ENCODE measurements at places on chromosomes 1 and 21.

GRCh38 chr1:115184260-115184950 lies 95.1 kb upstream of the TSPAN2 start:
- DNase-seq = no peak

DNA sequence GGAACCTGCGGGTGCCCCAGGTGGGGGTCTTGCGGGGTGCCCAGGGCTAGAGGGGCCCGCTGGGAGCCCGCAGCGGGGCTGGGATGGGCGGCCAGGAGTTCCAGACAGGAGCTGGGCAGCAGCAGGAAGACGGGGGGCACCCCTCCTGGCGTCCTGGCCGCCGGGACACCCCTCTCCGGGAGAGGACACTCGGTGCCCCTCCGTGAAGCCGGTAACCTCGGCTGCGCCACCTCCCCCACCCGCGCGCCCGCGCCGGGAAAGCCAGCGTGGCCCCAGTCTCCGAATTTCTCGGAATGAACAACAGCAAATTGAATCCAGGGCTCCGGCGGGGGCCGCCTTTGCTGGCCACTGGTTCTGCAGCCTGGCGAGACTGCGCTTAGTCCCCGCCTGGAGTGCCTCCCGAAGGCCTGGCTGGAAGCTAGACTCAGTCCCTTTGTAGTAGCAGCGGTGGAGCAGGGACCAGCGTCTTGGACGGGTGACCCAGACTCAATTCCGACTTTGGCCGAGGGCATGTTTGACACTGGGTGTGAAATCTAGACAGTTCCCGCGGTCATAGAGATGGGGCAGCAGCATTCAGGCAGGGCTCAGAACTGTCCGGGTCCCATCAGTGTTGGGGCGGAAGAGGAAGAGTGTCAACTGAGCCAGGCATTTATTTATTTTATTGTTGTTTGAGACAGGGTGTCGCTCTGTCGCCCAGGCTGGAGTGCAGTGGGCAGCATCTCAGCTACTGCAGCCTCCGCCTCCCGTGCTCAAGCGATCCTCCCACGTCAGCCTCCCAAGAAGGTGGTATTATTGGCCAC lies 773 bp downstream of the IFNGR2 start:
- no peak for DNase-seq

DNA sequence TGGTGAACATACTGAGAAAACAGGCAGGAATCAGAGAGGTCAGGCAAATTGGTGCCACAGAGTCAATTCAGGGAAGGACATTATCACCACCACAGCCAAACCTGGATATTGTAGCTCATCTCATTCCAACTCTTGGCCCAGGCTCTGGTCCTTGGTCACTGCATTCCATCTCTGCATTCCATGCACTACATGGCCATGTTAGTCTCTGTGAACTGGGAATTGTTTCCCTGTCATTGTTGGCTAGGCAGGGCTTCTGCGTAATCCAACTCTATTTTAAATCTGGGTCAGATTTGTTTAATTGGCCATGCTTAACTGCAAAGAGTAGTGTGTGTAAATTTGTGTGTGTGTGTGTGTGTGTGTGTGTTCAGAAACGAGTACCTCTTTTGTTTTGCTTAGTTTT lies 837.6 kb upstream of the ADAMTS5 start:
- DNase-seq = no peak

DNA sequence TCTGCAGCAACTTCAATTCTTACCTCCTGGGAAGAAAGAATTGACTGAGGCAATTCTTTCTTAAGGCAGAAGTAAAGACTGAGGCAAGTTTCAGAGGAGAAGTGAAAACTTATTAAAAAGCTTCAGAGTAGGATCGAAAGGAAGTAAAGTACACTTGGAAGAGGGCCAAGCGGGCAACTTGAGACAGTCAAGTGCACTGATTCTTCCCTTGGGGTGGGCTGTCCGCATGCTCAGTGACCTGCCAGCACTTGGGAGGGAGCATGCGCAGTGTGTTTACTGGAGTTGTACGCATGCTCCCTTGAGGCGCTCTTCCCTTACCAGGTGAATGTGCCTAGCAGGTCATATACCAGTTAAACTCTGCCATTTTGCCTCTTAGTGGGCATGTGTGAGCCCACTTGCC lies 55.3 kb upstream of the NBPF3 start:
- DNase-seq = no peak

GRCh38 chr1:16903054-16903453 lies 7.3 kb downstream of the RNU1-2 start:
- no peak for DNase-seq

DNA sequence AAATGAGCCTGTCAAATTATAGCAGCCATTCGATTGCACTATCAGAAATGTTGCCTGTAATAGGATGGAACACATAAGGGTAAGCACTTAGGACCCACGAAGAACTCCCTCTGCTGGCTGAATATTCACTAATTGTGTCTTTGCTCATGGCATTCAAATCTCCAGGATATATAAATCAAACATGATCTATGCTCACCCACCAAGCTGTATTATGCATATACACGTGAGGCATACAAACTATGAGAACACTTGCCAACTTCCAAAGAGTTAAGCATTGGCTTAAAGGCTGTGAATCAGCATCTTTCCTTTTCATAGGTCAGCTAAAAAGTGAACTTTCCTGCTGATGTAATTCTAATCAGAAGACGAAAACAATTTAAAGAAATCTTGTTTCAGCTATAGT lies 34.5 kb downstream of the TMPRSS15 start:
- no peak for DNase-seq

- DNase-seq = no peak
Observed at GRCh38 chr1:236301958-236302335, 20.2 kb upstream of the ERO1B start.

GRCh38 chr1:102897557-102897956 lies 210.8 kb downstream of the COL11A1 start:
- DNase-seq = no peak

DNA sequence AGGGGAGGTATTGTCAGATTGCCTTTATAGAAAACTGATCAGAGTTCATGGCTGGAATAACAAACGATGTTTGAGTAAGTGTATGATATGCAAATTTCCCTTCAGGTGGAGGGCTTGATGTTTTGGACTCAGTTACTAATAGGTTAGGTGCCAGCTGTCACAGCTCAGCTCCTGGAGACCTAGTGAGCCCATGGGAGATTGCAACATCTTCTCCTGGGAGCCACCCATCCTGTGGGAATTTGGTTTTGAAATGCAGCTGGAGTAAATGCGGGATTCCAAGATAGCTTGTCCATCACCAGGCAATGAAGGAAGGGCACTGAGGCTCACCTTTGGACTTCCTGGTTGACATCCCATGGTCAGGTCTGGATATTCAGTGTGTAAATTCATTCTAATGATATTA lies 211.4 kb upstream of the NRIP1 start:
- no peak for DNase-seq

GRCh38 chr1:235648407-235648907 lies 1.1 kb downstream of the GNG4 start:
- DNase-seq = no peak

- DNase-seq = peak; percentile 53
Observed at GRCh38 chr1:214637722-214638458, 34.9 kb downstream of the CENPF start.

DNA sequence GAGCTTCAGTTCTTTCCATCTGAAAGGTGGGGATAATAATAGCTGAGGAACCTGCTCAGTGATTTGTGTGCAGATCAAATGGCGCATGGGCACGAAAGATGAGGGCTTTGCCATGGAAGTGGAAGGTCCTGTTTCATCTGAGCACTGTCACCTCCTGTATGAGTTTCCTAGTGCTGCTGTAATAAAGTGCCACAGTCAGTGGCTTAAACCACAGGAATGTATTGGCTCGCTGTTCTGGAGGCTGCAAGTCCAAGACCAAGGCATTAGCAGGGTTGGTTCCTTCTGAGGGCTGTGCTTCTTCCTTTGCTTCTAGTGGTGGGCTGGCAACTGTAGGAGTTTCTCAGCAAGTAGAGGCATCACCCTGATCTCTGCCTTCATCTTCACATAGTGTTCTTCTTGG lies 51.1 kb upstream of the RBM15 start:
- DNase-seq = no peak

DNA sequence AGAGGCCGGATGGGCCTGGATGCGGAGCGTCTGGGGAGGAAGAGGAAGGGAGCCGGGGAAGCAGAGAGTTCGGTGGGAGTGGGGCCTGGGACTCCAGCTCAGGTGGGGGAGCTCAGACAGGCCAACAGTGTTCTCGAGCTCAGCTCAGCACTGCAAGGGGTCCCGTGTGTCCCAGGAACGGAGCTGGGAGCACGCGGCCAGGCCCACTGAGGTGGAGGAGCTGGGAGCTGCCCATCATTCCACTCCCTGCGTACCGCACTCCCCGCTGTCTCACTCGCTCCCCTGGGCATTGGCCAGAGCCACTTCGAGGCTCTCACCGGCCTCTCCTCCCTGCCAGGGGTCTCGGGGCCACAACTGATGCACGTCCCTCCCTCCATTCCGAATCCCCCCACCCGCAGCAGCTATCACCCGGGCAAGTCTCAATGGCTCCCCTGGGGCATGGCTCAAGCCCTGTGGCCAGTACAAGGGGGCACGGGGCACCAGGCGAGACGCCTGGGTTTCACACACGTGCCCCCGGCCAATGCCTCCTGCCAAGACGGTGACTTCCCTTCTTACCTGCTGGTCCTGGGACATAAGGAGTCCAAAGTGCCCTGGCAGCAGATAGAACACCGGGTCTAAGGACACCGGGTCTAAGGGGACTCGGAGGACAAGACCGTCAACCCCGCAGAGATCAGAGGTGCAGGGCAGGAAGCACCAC lies 30.3 kb upstream of the COL6A2 start:
- no peak for DNase-seq

DNA sequence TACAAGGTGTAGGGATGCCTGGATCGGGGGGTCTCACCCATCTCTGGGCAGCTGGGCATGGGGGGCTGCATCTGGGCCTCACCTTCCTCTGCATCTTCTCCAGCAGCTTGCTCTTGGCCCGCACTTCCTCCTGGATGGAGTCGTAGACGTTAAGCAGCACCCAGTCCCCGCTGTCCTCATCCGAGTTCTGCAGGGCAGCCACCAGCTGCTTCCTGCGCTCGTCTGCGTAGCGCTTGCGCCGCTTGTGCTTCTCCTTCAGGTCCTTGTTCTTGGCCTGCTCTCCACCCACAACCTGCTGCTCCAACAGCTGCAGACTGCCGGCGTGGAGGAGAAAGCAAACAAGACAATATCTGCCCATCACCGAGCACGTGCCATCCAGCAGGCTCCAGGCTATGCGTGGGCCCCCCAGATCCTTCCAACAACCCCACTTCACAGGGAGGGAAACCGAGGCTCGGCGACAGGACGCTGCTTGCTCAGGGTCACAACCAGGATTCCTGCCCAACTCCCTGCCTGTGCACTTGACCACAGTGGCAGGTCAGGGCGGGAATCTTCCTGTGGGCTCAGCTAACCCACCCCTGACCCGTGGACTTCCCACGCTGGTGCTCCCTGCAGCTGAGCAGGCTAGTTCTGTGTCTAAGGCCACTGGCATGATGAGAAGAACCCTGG lies 21.5 kb upstream of the DDOST start:
- no peak for DNase-seq

DNA sequence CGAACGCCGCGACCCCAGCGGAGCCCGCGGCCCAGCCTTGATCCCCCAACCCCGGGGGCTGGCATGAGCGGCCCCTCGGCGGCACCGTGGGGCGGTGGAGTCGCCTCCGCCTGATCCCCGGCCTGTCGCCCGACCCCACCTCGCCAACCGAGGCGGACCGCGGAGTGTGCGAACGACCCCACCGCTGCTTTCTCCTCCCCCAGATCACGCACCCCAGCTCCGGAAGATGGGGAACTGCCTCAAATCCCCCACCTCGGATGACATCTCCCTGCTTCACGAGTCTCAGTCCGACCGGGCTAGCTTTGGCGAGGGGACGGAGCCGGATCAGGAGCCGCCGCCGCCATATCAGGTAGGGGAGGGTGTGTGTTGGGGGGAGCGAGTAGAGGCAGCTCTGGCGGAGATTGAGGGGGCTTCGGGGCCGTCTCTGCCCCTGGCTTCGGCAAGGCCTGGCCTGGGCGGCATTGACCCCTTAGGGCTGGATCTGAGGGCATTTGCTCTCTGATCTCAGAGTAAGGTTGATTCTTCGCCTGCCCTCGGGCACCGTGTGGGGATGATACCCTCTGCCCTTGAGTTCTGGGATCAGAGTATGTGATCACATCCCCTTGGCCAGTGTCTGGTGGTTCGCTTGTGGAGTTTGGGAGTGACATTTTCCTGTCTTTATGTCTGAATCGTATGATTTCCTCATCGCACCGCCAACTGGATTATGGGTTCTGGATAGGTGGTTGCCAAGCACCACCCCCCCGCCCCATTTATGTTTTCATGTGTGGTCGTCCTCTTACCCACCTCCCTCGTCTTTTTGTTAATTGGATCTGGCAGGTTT lies 668 bp downstream of the RNF11 start:
- DNase-seq = peak; percentile 19

DNA sequence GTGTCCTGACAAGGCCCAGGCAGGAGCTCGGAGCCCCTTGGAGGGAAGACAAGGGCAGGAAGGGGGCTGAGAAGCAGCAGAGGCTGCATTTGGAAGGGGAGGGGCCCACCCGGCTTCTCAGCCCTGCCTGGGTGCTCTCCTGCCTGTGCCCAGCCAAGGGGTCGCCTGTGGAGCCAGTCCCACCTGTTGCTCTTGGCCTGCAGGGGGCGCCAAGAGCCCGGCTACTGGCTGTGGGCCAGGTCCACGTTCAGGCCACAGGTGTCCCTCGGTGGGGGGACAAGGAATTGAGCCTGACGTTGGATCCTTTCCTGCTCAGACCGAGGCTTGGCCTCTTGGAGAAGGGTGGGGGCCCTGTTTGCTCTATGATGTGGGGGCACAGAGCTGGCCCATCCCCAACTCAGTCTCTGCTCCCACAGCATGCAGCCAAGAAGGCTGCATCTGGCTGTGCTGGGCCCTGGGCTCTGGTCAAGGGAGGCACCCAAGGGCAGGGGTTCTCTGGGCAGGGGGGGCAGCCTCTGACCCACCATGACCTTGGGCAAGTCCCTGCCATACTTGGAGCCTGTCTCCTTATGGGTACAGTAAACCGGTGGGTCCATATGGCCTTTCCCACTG lies 10.9 kb downstream of the WNT4 start:
- DNase-seq = peak; percentile 8

DNA sequence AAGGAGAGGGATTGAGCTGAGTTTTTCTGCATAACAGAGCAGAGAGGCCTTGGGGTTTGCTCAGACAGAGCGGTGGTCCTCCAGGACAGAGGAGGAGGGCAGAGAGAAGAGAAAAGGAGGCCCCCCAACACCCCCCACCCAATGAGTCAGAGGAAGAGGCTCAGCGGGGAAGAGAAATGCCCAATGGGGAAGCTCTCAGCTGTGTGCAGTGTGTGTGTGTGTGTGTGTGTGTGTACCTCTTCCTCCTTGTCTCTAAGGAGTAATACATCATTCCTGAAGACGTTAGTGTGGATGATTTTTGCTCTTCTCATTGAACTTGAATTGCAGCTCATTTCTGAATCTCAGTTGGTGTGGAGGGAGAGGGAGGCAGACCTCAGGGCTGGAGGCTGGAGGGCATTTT lies 8.7 kb downstream of the TMPRSS3 start:
- DNase-seq = no peak

GRCh38 chr1:170537798-170538503 lies 6.0 kb downstream of the GORAB start:
- no peak for DNase-seq

DNA sequence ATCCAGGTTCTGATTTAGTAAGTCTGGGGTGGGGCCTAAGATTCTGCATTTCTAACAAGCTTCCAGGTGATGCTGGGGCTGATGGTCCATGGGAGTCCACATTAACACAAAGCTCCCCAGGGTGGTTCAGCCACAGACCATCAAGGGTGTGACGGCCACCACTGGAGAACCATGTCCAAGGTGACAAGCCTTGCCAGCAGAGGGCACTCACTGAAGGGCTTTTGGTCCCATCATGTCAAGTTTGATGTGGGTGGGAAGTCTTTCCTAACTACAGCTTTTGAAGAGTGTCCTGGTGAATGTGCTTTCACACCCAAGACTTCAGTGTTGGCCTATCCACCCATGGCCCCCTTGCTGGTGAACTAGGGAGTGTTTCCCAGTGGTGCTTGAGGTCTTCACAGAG lies 67.1 kb downstream of the UBE2T start:
- peak; percentile 10 for DNase-seq
